ENCODE measurements at places on chromosomes 3 and 15. TPM values are rescaled to one million over a fixed set of nuclear protein-coding genes. Genes with fewer than 3 reads are reported as not detected.

GRCh38 chr3:134330883-134331810, 43.1 kb downstream of the AMOTL2 start:
- no peak for DNase-seq

GRCh38 chr3:176587089-176587488, 610.2 kb downstream of the TBL1XR1 start:
- no peak for DNase-seq

DNA sequence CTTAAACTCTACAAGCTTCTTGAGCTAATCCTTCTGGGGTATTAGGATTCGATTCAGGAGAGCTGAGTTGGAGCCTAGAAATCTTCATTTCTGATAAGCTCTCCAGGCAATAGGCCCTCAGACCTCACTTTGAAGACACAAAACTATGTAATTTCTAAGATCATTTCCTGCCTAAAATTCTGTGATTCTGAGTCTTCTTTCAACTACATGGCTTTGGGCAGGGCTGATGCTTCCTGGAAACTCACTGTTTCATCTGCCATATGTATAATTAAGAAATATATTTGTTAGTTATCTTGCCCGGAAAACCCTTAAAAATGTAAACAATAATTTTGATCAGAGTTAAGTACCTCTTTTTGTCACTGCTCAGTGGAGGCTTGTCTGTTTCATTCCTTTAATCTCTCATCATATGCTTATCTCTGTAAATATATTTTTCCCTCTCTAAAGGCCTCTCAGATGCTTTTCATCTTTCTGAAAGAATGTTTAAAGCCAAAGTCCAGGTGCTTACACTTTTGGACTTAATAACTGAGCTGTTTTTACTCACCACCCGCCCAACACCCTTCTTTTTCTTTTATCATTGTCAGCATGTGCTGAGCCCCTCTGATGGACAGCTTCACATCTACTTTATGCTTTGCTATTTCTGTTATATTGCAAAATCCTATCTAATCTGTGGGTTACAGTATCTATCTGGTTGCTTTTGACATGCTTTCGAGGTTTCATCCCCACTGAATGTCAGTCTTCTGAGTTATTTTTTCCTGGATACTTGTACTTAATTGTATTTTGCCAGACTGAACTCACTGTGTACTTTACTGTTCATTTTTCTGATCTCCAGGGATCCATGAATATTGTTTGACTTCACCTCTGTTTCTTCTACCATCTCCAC, 38.2 kb downstream of the FILIP1L start:
- no peak for DNase-seq

GRCh38 chr3:97689962-97690361, 74.6 kb upstream of the ARL6 start:
- DNase-seq = no peak

DNA sequence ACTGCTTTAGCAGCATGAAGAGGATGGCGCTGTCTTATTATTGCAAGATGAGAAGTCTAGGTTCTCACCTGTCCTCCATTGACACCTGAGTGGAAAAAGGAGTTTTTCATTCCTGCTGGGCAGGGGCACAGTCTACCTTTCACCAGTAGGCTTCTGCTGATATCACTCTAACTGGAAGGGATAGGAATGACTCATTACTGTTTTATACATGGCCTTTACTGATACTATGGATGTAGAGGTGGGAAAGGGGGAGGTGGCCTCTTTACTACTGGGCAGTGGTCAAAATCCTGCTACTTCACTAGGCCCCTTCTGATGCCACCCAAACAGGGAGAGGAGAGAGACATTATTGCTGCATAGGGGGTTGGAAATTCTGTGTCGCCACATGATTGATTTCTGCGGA, 97.8 kb downstream of the BBX start:
- DNase-seq = no peak

Gene MAP6D1
- total RNA-seq = 2.2 TPM

Gene CDCP1
- total RNA-seq = 0.32 TPM

Data from Right ventricle myocardium inferior (tissue), 1 donor.